ENCODE measurements at places on chromosomes 2 and 18.

DNA sequence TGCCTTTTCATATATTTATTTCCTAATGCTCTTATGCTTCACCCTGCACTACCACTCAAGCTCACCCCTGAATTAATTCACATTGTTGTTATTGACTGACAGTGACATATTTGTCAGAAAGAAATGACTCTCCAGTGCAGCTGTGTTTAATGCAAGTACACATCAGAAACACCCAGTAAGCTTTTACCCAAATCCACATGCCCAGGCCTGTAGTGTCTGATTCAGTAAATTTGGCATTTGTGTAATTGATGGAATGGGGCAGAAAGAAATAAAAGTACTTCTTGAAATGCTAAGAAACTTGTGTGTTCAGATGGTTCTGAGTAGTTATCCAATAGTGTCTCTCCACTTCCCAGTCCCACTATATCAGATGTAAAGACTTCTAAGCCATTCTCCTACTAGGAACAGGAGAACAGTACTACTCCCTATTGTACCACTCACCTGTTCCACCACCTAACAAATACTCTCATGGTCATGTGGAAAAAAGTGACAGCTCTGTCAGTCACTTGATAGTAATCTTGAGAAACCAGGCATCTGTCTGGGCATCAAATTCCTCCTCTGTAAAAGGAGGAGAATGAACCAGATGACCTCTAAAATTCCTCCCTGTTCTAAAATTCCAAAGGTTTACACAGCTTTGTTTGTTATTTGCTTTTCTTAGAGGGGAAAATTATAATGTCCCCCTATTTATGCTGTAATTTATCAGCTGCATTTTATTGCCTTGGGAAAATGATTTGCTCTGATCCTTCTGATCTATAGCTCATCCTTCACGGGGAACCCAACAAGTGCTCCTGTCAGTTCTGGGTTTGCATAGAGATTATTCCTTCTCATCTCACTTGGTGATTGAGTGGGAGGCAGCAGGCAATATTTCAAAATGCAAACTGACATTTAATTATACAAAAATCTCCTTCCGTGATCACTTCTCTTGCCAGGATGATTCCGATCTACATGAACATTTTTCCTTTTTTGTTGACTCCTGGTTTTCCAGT is 70.9 kb downstream of the ZNF385B start:
- no peak for DNase-seq

- no peak for DNase-seq
Observed at GRCh38 chr2:218691234-218691633, 19.3 kb downstream of the STK36 start.

DNA sequence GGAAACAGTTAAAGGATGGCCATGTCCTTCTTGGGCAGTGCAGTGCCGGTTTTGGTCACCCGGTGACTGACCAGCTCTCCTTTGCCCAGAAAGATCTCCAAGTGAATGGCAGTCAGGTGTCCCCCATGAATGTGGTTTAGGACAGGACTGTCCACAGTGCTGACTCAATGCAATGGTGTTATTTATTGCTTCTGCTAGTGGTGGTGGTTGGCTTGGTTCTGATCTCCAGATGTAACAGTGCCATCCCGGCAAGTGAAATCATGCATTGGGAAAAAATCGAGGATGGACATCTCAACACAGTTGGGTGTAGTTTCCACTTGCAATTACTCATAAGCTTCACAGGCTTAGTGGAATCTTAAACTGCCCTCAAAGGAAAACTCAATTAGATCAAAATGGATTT is 81.9 kb downstream of the TGOLN2 start:
- no peak for DNase-seq

DNA sequence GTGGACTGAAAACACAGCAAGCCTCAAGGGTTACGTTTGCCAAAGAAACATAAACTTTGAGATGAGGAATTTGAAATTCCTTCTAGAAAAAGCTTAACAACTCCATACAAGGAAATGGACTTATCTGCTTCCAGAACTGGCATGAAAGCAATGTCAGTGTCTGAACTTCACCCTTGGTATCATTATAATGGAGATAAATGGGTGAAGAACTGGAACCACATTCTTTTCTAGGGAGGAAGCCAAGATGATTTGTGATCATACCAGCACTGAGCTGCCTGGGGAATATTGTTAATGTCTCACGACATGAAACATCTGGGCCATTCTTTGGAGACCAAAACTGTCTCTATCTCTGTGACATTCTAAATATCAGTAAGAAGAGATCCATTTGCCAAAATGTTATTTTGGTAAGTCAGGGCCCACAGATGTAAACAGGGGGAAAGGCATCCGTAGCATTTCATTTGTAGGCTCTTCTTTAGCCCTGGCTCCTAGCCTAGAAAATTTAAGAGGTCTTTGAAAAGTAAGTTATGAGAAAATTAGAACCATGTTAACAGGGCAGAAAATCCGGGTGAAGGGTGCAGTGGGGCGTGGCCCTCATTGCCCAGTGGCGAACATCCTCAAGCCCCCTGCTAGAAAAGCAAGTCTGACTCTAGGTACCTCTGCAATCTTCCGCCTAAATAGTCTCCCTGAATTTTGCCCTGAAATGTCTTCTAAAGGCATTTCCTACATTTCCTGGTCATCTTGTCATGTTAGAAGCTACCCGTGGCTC is 295.3 kb upstream of the EPAS1 start:
- no peak for DNase-seq

DNA sequence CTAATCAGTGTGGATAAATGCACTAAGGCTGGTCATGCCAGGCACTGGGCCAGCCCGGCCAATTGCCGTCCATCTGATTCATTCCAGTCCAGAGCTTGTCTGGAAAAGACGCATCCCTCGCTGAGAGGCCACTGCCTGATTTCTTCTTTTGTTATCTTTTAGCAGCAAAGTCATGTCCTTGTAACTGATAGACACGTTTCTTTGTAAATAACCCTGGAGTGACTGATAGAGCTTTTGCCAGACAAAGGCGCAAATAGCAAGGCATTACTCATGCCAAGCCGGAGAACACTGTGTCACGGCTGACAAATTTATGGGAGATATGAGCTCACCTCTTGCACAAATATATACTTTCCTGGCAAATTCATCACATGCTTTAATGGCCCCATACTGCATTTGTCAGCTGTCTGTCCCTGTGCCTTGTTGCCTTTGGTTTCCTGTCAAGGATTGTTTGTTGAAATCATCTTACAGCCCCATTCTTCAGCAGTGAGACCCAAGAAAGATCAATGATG is 164.4 kb downstream of the ETAA1 start:
- no peak for DNase-seq

GRCh38 chr18:49612515-49613033 is 50.7 kb downstream of the LIPG start:
- DNase-seq: no peak

- DNase-seq: no peak
Observed at GRCh38 chr2:100888601-100889000, 68.7 kb downstream of the NPAS2 start.

DNA sequence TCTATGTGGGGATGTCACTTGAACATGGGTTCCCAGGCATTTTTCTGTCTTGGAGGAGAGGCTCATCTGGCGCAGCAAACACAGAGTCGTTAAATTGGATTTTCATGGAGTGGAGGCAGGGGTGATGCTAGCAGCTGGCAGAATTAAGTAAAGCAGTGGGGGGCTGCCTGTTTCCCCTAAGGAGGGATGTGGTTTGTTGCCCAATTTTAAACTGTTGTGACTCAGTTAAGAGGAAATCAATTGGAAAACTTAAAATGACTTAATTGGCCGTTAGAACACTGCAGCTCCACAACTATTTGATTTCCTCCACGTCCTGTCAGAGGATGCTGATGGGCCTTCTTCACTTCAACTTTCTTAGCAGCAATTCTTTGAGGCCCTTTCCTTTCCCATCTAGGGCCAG is 354.1 kb upstream of the ATP5MC3 start:
- no peak for DNase-seq

DNA sequence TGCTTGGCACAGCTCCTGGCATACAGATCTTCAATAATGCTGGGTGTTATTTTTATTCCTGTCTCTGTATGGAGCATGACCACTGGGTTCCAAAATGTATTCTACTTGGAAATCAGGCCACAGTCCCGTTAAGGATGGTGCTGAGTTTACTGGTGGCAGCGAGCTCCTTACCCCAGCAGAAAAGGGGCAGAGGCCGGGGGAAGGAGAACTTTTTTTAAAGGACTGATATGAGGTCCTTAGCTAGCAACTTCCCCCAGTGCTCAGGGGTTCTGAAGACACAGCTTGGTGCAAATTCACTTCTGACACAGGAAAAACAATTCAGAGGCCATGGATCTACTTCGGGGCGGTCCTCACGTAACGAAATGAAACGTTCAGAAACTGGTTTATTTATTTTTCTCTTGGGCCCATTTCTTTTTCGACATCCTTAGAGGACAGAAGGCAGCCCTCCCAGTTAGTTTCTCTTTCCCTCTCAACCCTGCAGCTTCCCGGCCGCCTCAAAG is 872 bp downstream of the RDH14 start:
- DNase-seq: no peak

DNA sequence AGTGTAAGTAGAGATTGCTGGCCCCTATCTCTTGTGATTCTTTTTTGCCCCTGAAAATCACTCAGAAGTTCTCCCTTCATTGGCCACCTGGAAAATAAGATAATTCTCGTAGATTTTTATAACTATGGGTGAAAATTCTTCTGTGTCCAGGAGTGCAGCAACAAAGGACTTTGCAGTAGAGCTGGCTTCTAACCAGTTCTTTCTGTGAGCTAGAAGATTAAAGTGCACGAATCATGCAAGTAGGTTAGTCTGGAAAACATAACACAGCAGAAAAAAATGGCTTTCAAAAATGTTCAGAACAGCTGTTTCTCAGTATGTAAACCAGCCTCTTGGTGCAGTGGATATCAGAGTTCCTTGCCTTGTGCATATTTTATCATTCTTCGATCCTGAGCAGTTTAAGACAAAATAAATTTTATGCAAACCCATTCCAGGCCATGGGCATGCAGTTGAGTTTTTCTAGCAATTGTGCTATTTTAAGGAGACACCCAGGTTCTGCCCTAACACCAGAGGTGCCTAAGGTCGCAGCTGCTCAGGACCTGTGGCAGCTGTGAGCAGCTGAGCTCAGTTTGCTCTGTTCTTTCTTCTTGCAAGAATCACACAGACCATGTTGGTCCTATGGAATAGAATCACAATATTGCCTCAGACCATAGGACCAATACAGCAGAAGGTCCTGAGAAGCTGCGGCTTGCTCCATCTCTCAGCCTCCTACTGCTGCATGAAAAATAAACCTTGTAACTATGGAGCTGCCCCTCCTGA is 80.9 kb upstream of the BCL2L11 start:
- no peak for DNase-seq

DNA sequence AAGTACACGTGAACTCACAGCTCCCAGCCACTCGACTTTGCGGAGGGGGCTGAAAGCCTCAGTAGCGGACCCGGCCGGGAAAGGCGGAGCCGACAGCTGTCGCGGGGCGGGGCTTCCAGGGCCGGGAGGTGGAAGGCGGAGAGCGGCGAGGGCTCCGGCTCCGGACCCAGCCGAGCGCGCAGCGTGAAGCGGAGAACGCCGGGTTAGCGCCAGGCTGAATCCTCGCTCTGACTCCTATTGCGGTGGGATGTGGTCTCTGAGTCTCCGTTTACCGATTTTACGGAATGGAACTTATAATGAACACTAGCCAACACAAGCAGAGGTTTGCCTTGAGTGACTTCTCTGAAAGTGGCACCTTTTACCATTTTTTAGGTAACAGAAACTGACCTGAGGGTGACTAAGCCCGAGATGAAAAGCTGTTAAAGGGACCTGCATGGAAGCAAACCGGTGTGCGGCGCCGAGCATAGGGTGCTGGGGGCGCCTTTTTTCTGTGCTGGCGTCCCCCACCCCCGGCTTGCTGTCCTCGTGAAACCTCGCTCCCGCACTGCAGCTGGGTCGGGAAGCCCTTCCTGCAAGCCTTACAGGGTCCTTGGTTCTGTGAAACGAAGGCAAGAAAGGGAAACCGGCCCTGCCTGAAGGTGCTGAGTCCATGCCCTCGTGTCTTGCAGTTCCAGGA is 72.9 kb downstream of the EN1 start:
- DNase-seq: no peak

DNA sequence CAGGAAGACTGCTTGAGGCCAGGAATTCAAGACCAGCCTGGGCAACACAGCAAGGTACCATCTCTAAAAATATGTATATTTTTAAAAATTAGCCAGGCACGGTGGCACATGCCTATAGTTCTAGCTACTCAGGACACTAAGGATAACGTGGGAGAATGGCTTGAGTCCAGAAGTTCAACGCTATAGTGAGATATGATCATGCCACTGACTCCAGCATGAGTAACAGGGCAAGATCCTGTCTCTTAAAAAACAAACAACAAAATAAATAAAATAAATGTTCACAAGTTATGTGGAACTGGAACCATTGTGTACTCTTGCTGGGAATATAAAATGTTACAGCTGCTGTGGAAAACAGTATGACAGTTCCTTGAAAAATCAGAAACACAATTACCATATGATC is 47.2 kb downstream of the USP34 start:
- no peak for DNase-seq

DNA sequence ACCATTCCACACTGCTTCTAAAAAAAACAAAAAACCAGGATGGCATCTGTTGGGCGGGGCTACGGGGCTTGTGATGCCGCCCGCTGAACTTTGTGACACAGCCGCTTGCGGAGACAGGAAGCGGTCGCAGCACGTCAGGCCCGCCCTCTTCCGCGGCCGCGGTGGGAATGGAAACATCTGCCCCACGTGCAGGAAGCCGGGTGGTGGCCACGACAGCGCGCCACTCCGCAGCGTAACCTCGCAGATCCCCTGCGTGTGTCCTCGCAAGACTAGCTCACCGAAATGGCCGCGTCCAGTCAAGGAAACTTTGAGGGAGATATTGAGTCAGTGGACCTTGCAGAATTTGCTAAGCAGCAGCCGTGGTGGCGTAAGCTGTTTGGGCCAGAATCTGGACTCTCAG is 168.5 kb downstream of the SUCLG1 start:
- no peak for DNase-seq

- DNase-seq: no peak
Observed at GRCh38 chr2:28430788-28431418, 38.2 kb downstream of the FOSL2 start.

- DNase-seq: no peak
Observed at GRCh38 chr18:38243291-38243690, 677.7 kb upstream of the CELF4 start.

GRCh38 chr2:240921311-240921994 is 15.3 kb downstream of the CROCC2 start:
- DNase-seq: peak; percentile 68

DNA sequence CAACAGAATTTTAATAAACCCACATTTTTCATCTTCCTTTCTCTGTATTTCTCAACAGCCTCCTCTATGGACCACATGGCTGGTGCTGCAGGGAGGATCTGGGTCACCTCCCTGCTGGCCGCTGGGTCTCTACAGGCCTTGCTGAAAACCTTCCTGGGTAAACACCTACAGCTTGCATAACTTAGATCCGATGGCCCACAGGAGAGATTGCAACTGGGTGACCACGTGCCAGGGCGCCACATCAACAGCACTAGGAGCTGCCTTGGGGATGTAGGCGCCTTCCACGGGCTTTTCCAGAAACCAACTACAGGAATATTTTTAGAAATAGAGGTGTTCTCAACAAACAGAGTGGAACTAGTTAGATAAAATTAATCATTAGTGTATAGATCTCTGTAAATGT is 19.4 kb downstream of the TMEM18 start:
- DNase-seq: peak; percentile 0
